ENCODE measurements at places on chromosomes 4 and X.

- DNase-seq, result no peak
Observed at GRCh38 chrX:53072418-53073114, 9.6 kb upstream of the TSPYL2 start.

GRCh38 chrX:39813631-39814277 is 284.0 kb downstream of the BCOR start:
- DNase-seq, result no peak

DNA sequence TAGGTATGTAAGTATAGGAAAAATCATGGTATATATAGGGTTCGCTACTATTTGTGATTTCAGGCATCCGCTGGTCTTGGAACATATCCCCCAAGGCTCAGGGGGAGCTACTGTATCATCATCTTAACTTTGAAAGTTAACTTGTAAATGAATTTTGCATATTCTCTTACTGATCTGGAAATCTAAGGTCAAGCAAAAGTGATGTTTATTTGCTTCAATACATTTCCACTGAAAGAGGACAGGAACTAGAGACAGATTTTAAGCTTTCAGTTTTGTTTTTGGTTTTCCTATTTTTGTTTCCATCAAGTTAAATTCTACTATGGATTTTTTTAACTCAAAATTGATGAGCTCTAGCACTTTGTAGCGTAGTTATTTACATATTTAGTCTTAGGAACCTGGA is 56.2 kb downstream of the NAF1 start:
- no peak for DNase-seq

DNA sequence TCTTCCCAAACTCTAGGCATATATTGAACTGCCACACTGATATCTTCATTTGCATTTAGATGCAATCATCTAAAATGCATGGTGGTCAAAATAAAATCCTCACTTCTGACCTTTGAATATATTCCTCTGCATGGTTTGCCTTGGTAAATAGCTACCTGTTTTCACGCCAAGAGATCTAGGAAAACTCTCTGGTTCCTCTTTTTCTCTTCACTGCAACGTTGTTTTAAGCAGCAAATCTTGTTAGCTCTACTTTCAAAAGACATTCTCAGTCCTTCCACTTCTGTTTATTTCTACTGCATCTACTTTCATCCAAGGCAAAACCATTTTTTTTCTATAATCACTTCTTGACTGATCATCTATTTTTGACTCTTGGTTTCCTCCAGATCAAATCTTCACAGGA is 1001.6 kb upstream of the GRID2 start:
- no peak for DNase-seq

DNA sequence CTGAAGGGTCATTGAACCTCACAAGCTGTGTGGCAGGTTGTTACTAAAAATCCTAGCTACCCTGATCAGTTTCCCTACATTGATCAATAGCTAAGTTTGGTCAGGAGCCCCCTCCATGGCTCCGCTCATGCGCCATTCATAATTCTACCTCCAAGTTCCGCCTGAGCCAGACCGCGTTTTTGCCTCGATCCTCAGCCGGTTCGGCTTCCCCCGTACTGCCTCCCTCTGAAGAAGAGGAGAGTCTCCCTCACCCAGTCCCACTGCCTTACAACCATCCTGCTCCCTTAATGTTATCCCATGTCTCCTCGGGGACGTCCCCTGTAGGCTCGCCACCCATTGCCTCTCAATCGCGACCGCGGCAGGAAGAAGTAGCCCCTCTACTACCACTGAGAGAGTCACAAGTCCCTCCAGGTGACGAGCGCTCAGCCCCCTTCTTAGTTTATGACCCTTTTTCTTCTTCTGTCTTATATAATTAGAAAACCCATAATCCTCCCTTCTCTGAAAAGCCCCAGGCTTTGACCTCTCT is 158.2 kb downstream of the DEFB131A start:
- no peak for DNase-seq

GRCh38 chrX:71543316-71543715 is 10.4 kb downstream of the OGT start:
- DNase-seq, result no peak

- DNase-seq, result no peak
Observed at GRCh38 chrX:80021621-80022020, 7.1 kb downstream of the TBX22 start.

Measured in CD4-positive, alpha-beta T cell treated with Interferon alpha-2 for 1 hour (primary cell).